ENCODE measurements at places on chromosomes 7 and 10.

- peak; percentile 81 for DNase-seq
These were observed 128.9 kb downstream of the RGS10 start for GRCh38 chr10:119413471-119414080.

DNA sequence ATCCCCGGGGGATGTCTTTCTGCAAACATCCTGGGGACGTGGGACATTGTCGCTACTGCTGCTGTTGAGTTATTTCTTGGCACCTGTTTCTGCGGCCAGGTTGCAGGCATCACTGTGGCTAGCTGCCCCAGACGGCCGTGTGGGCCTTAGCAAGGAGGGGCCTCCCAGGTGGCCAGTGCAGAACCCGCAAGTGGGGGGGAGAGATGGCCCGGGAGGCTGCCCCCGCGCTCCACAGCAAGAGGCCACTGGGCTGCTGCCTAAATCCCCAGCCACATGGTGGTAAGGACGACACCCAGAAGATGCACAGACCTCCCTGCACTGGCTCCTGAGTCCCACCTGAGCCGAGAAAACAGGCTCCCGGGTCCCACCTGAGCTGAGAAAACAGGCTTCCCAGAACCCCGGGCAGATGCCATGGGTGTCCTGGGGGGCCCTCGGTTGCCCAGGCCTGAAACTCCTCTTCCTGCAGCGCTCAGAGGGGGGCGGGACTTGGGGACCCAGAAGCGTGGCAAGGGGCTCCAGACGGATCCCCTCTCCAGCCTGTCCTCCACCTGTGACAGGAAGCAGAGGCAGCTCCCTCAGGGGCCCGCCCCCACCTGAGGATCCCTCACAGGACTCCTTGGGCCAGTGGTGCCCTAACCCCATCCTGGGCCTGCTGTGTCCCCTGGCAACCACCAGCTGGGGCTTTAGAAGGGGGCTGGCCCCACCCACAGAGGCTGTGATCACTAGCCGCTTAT, 952 bp upstream of the MAFK start:
- DNase-seq, result no peak

DNA sequence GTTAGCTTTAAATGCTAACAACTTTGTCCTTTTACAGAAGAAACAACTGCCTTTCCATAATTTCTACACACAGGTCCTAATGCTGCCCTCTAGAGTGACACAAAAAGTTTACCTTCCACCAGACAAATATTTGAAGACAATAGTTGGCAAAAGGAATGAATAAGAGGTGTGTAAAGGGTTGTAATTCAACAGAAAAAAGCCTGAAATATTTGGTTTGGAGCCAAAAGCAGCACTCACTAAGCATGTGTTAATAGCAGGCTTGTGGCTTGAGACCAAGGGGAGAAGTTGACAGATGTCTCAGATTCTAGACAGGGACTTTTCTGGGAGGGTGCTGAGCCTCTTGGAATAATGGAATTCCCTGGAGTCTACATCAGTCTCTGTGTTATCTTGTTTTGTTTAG, 156.2 kb upstream of the GALNT17 start:
- no peak for DNase-seq

DNA sequence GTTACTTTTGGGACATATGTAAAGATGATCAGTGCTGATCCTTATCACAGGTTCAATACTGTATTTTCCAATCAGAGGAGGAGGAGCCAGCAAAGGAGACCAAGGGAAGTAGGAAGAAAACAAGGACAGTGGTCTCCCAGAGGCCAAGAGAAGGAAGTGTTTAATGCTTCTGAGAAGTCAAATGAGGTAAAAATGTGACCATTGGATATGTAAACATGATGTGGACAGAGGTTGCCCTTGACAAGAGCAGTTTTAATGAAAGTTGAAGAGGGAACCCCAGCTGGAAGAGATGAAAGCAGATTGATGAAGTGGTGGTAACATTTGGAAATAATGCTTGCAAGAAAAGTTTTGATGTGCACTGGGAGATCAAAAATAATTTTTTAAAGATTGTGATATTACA, 18.8 kb downstream of the CROT start:
- no peak for DNase-seq

GRCh38 chr10:6674291-6674690, 94.2 kb upstream of the PRKCQ start:
- DNase-seq, result no peak

- DNase-seq, result no peak
These were observed 68.5 kb downstream of the INPP5A start for GRCh38 chr10:132606031-132606491.

GRCh38 chr7:120165227-120165626, 107.7 kb upstream of the KCND2 start:
- DNase-seq, result no peak

GRCh38 chr10:42783181-42783549, 570 bp downstream of the BMS1 start:
- no peak for DNase-seq

DNA sequence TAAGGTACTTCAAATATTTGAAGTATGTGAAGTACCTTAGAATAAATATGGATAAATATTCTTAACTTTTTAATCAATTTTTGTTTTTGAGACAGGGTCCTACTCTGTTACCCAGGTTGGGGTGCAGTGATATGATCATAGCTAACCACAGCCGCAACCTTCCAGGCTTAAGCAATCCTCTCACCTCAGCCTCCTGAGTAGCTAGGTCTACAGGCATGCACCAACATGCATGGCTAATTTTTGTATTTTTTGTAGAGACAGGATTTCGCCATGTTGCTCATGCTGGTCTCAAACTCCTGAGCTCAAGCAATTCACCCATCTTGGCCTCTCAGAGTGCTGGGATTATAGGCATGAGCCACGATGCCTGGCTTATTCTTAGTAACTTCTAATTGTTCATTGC, 119.4 kb upstream of the KAT6B start:
- no peak for DNase-seq

GRCh38 chr7:90178679-90179278, 24.5 kb downstream of the STEAP1 start:
- no peak for DNase-seq

GRCh38 chr7:49166441-49166840, 242.1 kb downstream of the CDC14C start:
- DNase-seq, result no peak

All from left hindlimb (tissue), 1 donor.